ENCODE measurements at places on chromosomes 2 and 18.

GRCh38 chr2:4628998-4629501, 925.7 kb downstream of the DCDC2C start:
- DNase-seq, result no peak

GRCh38 chr2:176399074-176399598, 129.9 kb downstream of the MTX2 start:
- DNase-seq, result no peak

DNA sequence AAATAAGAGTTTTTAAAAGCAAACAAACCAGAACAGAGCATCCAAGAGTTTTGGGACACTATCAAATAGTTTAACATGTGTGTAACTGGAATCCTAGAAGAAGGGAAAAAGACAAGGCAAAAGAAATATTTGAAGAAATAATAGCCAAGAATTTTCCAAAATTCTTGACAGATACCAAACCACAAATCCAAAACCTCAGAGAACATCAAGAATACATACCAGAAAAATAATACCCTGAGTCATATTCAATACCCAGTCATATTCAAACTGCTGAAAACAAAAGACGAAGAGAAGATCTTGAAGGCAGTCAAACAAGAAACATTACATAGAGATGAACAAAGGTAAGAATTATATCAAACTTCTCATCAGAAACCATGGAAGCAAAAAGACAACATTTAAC, 22.9 kb downstream of the INO80C start:
- no peak for DNase-seq

GRCh38 chr2:217383620-217384019, 523.8 kb upstream of the TNP1 start:
- no peak for DNase-seq

- no peak for DNase-seq
Measured at GRCh38 chr18:22741318-22741717, 191.8 kb upstream of the RBBP8 start.

- DNase-seq, result no peak
Measured at GRCh38 chr2:36489281-36489680, 108.7 kb downstream of the FEZ2 start.

- no peak for DNase-seq
Measured at GRCh38 chr2:37705191-37705590, 33.7 kb upstream of the CDC42EP3 start.

DNA sequence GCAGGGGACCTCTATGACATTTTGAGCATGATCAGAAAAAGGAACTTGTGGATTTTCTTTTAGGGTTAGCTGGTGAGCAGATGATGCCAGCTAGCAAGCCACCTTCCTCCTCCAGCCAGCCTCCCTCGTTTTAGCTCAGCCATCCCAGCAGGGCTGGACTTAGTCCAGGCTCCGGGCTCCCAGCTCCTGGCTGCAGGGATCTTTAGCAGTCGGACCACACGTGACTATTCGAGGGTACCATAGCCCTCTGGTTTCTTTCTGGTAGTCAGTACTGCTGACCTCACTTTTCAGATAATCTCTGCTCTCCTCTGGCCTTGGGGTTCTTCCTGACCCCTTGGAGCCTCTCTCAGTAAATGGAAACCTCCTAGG, 31.8 kb downstream of the NCK2 start:
- DNase-seq, result no peak

GRCh38 chr18:59718108-59718463, 20.9 kb upstream of the CCBE1 start:
- no peak for DNase-seq

DNA sequence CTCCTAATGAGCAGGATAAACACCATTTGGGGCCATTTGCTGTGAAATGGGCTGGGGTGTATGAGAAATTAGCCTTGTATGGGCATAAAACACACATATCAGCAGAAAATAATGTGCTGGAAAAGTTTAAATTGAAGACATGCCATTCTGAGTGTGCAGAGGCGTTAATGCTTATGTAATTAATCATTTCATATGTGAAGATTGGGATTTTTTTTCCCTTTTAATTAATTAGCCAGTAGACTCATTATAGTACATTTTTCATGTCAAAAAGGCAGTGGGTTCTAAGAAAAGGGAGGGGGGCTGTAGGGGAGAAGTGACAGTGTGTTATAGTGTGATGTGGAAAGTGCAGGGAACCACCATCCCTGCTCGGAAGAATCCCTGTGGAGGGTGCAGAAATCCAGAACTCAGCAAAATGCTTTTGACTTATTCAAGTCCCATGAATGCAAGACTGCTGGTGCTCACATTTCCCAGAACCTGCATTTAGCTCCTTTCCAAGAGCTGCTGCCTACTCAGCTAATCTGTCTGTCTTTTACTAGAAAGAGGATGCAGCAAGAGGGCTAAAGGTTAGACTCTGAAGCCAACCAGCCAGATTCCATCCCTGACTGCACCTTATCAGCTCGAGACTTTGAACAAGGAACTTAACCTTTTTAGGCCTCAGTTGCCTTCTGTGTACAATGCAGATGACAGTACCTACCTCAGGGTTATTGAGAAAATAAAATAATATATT, 11.6 kb upstream of the COX7A2L start:
- DNase-seq, result no peak

DNA sequence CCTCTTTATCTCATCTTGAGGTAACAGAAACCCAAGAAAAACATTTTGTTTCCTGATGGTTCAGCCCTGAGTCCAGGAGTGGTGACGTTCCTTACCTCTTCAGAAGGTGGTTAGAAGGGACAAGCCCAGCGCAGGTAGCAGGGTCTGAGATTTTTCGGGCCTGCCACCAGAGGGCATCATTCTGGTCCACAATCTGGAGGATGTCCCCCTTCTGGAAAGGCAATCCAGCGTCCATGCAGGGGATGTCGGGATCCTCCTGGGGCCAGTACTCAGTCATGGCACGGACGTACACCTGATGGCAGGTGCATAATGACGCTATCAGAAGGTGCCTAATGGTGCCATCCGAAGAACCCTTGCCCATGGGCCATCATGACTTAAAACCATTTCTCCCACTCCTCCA, 17.7 kb downstream of the MPP4 start:
- no peak for DNase-seq

DNA sequence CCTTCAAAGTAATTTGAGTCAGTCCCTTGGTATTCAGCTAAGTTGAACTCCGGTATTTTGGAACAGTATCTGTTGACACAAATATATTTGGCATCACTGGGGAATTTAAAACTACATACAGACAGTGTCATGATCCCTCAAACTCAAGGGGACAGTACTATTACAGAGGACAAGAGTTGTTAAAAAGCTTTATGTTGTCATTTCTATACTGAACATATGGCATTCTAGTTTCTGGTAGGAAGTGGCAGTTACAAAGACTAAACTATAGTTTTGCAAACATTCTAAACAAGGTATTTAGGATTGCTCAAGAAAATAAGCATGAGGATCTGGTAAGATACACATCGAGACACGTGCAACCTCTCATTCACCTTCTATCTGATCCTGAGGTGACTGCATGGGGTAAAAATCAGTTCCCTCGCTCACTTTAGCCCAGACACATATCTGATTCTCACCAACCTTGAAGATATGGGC, 16.6 kb upstream of the CCNYL1 start:
- peak; percentile 8 for DNase-seq

GRCh38 chr2:200484934-200485333, 24.9 kb downstream of the KCTD18 start:
- no peak for DNase-seq

- DNase-seq, result no peak
Measured at GRCh38 chr2:217685255-217685605, 317.6 kb downstream of the TNS1 start.

Measured in T-helper 1 cell (primary cell).